GM20000 (cell line): ENCODE measurements at places on chromosomes 11 and 22.

- DNase-seq, result no peak
Observed at GRCh38 chr11:104653407-104653806, 244.9 kb downstream of the CASP12 start.

- DNase-seq, result no peak
Observed at GRCh38 chr11:31236143-31236542, 133.4 kb downstream of the DCDC1 start.

GRCh38 chr11:119152043-119152442, 3.2 kb downstream of the ABCG4 start:
- no peak for DNase-seq

GRCh38 chr11:65060913-65061408, 2.6 kb upstream of the NAALADL1 start:
- no peak for DNase-seq
